ENCODE measurements at places on chromosomes 2 and 18.

DNA sequence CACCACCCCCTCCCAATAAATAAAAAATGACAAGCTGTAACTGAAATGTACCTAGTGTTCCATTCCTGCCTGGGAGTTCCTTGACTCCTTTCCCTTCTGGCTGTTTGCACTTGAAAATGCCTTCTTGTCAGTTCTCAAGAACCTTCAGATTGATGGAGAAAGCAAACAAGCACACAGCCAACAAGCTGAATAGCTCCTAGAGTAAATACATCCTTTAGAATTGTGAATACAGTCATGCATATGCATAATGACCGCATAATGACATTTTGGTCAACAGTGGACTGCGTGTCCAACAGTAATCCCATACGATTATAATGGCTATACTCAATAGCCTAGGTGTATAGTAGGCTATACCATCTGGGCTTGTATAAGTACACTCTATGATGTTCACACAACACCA is 97.0 kb downstream of the LYPD6 start:
- DNase-seq = no peak

GRCh38 chr2:62478093-62478580 is 27.9 kb downstream of the TMEM17 start:
- DNase-seq = peak; percentile 73

DNA sequence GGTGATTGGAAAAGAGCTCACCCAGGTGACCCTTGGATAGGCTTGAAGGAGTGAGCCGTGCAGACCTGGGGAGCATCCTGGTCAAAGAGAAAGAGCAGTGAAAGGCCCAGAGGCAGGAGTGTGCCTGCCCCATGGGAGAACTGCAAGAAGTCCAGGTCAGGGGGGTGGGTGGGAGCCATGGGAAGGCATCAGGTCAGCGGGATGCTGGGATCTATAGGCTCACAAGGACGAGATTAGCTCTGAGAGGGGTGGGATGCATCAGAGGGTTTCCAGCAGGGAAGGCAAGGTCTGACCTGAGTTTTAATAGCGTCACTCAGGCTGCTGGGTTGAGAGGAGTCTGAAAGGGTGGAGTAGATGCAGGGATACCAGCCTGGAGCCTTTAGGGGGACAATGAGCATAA is 158.6 kb downstream of the SMAD7 start:
- no peak for DNase-seq

GRCh38 chr2:99032786-99033185 is 96.8 kb upstream of the CRACDL start:
- no peak for DNase-seq

GRCh38 chr2:60526623-60527022 is 26.8 kb downstream of the BCL11A start:
- DNase-seq = no peak

GRCh38 chr18:12017081-12017480 is 35.8 kb downstream of the IMPA2 start:
- no peak for DNase-seq

DNA sequence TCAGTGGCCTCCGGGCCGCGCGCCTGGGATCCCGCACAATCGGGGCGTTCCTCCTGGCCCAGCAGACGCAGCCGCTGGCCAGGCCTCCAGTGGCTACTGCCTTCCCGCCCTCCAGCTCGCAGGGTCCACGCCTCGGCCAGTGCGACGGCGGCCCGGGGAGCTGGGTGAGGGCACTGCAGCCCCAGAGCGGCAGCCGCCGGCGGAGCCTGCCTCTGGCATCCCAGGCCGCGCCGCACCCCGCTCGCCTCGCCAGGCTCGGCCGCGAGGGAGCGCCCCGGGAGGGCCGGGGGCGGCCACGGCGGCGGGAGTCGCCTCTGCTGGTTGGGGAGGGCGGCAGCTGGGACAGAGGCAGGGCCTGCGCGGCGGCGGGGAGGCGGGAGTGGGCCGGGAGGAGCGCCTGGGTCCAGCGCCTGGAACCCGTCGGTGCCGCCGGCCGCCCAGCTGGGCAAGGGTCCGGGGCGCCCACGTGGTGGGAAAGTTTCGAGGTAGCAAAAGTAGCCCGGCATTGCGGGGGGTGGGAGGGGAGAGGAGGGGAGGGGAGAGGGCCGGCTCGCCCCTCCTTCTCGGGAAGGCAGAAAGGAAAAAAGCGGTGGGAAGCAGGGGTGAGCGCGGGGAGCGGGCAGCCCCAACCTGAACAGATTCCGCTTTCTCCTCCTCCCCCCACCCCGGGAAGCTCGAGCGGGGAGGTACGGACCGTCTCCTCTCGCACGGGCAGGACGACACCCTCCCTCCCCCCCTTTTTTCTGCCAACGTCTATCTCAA is 1.5 kb upstream of the INHBB start:
- DNase-seq = no peak

GRCh38 chr18:8711736-8712135 is 6.4 kb downstream of the MTCL1 start:
- DNase-seq = no peak

DNA sequence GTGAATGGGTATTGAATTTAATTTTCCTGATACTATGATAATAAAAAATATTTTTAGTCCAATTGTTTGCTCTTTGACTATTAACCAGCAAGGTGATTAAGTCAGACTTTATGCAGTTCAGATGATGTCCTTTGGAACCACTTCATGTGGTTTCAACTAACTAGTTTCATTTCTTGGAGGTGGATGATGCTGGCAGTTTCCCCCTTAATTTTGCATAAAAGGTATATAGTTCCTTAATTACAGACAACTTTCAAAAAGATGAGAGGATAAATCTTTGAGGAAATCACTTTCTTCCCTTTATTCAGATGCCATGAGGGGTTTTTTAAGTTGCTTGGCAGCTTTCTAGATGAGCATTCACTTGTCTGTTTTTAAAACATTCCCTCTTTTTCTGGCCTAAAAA is 223.1 kb downstream of the PHLPP1 start:
- no peak for DNase-seq

- peak; percentile 37 for DNase-seq
Observed at GRCh38 chr2:168119515-168120141, 127.8 kb downstream of the STK39 start.

GRCh38 chr2:172986040-172986439 is 89.6 kb upstream of the MAP3K20 start:
- no peak for DNase-seq

DNA sequence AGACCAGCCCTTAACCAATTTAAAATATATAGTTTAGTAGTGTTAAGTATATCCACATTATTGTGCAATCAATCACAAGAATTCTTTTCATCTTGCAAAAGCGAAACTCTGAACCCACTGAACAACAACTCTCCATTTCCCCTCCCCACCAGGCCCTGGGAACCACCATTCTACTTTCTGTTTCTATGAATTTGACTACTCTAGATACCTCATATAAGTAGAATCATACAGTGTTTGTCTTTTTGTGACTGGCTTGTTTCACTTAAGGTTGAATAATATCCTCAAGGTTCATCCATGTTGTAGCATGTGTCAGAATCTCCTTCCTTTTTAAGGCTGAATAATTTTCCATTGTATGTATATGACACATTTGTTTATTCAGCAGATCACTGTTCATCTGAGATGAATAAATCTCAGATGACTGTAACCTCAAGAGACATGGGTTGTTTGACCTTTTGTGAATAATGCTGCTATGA is 8.1 kb upstream of the SOS1 start:
- no peak for DNase-seq

DNA sequence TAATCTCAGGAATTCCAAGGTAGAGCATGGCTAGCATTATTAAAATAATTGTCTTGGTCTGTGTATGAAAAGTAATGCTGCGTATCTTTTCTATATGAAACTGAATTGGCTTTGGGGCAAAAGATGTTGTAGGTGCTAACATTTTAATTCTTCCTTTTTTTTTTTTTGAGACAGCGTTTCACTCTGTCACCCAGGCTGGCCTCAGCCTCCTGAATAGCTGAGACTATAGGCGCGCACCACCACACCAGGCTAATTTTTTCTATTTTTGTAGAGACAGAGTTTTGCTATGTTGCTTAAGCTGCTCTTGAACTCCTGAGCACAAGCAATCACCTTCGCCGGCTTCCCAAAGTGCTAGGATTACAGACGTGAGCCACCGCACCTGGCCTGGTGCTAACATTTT is 172.6 kb upstream of the STON1 start:
- no peak for DNase-seq

DNA sequence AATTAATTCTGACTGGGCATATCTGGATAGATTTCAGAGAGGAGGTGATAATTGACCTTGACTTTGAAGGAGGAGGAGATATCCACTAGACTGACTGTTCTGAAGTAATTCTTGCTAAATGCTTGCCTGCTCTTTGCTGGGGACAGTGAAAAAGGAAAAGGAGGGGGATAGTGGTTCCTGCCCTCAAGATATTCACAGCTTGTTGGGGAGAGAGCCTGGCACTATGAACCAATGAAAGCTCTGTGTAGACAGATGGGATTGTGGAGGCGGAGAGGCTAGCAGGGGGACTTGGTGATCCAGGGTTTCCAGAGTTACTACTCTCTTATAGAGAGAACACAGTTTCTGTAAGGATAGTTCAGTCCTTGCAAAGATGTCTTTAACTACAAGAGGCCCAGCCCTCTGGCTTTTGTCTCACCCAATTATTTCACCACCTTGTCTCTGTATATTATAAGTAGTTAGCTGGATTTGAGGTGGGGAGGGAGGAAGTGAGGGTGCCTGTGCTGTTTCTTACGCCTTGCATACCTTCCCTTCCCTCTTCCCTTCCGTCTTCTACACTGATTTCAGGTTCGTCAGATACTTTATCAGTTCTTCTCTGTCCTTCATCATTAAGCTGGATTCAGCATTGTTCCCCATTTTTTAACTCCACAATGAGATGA is 190.4 kb downstream of the PRKCE start:
- no peak for DNase-seq

DNA sequence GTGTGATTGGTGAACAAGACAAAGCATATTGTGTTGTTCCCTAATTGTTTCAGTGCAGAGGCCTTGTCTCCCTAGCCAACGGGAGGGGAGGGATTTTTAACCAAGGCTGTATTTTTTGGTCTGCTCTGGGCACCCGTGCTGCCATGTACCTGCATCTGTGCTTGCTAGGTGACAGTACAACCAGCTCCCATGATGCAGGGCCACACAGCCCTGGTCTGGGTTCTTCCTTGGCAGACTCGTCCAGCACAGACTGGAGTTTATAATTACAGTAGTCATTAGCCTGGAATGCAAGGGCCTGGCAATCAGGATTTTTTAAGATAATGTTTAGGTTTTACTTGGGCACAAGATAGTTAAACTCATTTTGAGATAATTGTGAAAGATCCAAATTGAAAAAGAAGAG is 36.4 kb downstream of the TCF7L1 start:
- no peak for DNase-seq

DNA sequence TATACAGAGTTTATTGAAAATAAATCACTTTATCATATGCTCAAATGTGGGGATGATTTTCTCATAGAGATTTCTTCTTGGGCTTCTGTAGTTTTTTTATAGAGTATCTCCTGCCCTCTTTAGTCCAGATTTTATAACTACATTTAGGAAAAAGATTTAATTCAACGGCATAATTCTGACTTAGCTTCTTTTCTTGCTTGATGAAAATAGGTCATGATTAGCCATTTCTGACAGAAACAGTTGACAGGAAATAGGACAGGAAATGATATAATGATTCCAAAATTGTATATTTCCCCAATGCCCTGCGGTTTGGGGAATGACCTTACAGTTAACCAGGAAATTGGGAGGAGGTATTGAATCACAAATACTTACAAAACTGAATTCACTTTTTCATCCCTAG is 1531.9 kb upstream of the ACVR2A start:
- no peak for DNase-seq

- DNase-seq = no peak
Observed at GRCh38 chr2:222566229-222566628, 89.7 kb downstream of the FARSB start.

- DNase-seq = no peak
Observed at GRCh38 chr2:146754606-146755005, 1090.2 kb upstream of the ACVR2A start.

GRCh38 chr2:76415821-76416220 is 705.1 kb upstream of the GCFC2 start:
- DNase-seq = no peak

DNA sequence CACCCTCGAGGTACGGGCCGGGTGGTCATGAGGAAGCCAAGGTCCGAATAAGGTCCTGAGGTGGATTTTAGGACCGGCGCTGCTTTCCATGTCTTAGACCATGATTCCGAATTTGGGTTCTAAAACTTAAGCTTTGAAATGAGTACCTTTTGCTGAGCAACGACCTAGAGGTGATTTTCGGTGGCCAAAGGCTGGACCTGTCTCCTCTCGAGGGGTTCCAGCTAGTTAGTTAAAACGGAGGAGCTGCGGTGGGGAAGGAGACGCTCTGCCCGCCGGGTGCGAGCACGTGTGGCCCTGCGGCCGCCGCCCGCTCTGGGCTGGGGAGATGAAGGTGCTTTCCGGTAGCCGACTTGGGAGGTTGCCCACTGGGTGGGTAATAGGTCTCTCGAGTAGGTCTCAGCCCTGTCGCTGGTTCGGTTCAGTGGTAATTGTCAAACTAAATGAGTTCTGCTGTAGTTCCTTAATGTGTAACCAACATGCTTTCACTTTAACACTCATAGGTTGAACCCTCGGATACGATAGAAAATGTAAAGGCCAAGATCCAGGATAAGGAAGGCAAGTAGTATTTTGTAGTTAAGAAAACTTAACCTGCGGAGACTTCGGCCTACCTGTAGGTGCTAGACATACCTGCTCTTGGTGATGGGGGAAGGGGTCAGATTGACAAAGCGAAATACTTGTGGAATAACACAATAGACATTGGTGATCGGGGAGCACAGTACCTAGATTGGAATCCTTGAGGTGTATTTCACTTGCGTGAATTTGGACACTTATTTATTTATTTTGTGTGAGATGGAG is 572 bp downstream of the RPS27A start:
- DNase-seq = no peak

- DNase-seq = no peak
Observed at GRCh38 chr2:127853671-127854070, 4.3 kb downstream of the POLR2D start.

GRCh38 chr2:39942950-39943349 is 163.9 kb upstream of the THUMPD2 start:
- DNase-seq = no peak

DNA sequence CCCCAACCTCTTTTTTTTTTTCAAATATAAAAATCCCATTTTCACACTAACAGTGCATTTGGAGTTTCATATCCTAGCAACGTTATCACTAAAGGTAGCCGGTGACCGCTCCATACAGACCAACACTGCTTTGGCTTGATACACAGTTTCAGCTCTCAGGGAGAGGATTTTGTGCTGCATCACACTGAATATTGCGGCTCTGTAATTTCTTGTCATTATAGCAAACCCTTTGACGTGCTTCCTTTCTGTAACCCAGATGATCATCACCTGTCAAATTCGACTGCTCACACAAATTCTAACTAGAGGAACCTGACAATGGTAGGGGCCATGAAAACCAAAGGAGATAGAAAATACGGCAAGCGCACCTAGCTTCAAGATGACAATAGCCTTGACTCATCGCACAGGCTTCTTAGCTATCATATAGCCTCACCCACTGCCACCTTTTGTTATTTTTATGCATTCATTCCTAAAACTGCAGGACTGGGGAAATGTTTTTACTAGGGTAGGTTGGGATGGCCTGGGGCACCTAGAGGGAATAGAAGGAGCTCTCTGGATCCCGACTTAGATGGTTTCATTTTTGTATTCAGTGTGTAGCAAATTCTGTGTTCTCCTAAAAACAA is 582.9 kb upstream of the PIK3C3 start:
- no peak for DNase-seq

GRCh38 chr2:233925402-233925801 is 8.2 kb downstream of the TRPM8 start:
- DNase-seq = no peak
